Activated CD8-positive, alpha-beta T cell treated with anti-CD3 and anti-CD28 coated beads for 36 hours (primary cell): ENCODE measurements at places on chromosomes 12 and 14. TPM values are rescaled to one million over a fixed set of nuclear protein-coding genes. Genes with fewer than 3 reads are reported as not detected.
A peak's percentile ranks its signal among the peaks of the same experiment; 100 is the strongest.

Gene PRB3
- total RNA-seq, result not detected

Gene CMA1
- 0.34 TPM for total RNA-seq

Gene FGF23
- total RNA-seq, result not detected

Gene KRT77
- not detected for total RNA-seq

Gene PLCZ1
- total RNA-seq, result not detected

Gene SOAT2
- total RNA-seq, result 6.7 TPM

Gene GTF2H3
- total RNA-seq, result 80.0 TPM

GRCh38 chr12:121095544-121096198, 37.0 kb upstream of the P2RX7 start:
- DNase-seq, result peak; percentile 87

- no peak for DNase-seq
Measured at GRCh38 chr12:98194591-98194990, 320.8 kb upstream of the TMPO start.

GRCh38 chr12:52059582-52060497, 8.6 kb downstream of the NR4A1 start:
- no peak for DNase-seq

GRCh38 chr12:107329569-107330324, 236.4 kb upstream of the CRY1 start:
- peak; percentile 28 for DNase-seq

DNA sequence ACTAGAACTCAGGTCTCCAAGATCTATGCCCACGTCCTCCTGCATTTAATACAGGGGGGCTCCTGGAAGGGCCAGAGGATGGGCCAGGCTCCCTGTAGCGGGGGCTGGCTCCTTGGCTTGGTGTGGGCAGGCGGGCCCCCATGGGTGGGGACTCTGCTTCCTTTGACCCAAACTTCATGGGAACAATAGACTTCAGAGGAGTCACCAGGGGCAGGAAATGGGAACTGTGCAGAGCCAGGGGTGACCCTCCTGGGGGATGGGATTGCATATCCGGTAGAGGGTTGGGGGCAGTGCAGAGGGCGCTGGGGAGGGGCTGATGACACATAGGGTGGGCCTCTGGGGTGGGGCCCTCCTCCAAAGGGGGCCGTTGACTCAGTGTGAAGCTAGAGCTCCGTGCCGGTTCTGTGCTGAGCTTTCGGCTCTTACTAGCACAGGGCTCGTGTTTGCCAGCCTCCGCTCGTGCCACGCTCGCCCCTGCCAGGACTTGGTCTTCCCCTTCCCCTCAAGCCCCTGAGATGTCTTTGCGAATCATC, 4.6 kb downstream of the TEAD4 start:
- DNase-seq, result no peak

DNA sequence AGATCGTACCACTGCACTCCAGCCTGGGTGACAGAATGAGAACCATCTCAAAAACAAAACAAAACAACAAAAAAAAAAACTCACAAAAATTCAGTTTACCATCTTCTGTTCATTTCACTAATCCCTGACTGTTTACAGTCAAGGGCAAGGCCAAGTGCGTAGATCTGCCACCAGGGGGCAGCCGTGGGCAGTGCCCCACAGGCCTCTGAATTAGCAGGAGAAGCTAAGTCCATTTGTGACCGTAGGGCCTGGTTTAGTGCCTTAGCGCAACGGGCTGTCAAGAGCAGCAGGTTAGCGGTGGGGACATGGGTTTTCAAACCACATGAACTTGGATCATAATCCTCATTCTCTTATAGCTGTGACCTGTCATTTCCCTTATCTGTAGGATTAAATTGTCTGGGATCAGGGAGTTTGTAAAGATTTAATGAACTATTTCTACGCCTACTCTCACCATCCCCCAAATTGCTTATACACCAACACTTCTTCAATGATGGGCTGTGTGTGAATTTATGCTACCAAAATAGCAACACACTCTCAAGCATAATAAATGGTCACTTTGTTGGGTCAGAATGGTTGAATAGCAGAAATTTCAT, 49.0 kb downstream of the KCTD10 start:
- peak; percentile 81 for DNase-seq

- DNase-seq, result no peak
Measured at GRCh38 chr12:82505150-82505549, 146.8 kb downstream of the METTL25 start.

DNA sequence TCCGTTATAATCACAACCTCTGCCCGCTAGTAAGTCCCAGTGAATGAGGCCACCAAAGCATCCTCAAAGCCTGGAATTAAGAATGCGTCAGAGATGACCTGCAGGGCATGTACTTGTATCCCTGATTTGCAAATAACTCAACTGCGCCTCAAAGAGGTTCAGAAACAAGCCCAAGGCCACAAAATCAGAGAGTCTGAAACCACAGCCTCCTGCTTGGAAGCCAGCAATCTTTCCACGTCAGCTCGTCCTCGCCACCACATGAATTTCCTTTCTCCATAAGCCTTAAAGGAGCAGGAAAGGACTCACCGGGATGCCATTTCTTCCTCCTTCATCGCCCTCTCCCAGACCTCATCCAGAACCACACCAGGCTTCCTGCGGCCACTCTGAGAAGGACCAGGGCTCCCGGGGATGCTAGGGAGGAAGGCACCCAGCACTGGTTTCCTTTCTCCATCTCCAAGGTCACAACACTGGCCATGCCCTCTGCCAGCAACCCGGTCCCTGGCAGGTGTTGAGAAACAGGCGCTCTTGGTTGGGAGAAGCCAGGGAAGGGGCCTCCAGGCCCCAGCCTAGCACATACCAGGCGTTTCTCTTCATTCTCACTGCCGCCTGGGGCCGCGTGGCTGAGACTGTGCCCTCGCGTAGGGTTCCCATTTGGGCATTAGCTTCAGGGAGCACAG, 191.2 kb upstream of the DIO3 start:
- DNase-seq, result no peak

GRCh38 chr12:81627336-81628189, 131.6 kb downstream of the PPFIA2 start:
- no peak for DNase-seq

DNA sequence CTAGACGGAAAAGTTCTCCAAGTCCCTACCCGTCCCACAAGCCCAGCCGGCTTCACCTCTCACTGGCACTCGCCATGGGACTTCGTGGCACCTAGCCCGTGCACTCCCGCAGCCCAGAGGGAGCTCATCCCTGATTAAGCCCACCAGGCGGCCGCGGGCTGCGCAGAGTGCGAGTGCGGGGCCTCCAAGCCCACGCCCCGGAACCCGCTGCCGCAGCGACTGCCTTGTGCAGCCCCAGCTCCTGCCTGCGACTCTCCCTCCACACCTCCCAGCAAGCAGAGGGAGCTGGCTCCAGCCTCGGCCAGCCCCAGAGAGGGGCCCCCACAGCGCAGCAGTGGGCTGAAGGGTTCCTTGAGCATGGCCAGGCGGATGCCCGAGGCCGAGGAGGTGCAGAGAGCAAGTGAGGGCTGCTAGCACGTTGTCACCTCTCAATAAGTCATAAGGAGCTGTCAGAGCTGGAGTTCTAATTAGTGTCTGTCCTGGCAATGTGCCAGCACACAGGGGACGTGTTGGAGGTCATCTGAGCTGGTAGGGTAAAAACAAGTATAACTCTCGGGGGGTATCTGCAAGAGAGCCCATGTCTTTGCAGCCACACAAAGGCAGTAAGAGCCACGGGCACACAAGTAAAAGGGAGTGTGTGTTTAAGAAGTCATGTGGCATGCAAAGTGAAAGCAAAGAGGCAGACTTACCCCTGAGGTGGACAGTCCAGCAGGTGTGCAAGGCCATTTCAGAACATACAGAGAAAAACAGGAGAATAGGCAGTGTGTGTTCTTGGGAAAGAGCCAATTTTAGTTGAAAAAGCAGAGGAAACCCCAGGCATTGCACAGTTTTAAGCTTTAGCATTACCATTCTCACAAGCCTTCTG, 27.1 kb upstream of the TMTC2 start:
- DNase-seq, result no peak

DNA sequence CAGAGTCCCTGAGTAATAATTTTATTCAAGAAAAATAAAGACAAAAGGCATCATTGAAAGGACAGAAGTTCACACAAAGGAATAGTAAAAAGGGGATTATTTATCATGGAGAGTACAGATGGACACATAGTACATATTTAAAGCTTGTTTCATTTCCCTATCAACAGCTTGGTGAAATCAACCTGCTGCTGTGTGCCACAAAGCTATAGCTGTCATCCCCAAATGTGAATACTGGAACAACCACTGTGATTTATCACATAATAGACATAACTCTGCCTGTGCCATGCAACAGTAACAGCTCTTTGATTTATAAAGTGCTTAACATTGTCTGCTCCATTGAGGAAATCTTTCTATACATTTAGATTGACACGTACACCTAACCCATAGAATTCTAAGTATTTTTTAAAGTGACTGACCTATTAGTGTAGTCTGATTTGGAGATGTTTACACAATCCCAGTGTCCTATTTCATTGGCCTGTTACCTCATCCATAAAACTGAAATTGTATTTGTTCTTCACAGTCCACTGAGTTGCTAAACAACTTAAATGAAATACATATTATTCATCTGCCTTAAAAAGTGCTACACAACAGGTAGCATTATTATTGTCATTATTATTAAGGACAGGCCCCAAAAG, 3.3 kb downstream of the NEMF start:
- DNase-seq, result no peak

DNA sequence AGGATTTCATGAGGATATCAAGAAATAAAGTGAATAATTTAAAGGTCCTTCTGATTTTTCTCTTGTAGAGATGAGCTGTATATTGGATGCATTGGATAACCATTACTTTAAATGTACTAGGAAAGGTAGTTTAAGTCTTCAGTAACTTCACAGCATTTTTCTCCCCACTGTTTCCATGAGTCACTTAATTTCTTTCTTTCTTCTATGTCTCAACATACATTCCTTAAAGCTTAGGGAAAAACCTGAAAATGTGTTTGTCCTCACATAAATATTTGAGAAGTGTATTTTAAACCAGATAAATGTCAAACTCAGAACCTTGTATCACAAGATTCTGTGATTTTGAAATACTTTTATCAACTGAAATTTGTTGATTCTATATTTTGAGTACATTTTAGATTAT, 1970.2 kb upstream of the FLRT2 start:
- DNase-seq, result no peak

DNA sequence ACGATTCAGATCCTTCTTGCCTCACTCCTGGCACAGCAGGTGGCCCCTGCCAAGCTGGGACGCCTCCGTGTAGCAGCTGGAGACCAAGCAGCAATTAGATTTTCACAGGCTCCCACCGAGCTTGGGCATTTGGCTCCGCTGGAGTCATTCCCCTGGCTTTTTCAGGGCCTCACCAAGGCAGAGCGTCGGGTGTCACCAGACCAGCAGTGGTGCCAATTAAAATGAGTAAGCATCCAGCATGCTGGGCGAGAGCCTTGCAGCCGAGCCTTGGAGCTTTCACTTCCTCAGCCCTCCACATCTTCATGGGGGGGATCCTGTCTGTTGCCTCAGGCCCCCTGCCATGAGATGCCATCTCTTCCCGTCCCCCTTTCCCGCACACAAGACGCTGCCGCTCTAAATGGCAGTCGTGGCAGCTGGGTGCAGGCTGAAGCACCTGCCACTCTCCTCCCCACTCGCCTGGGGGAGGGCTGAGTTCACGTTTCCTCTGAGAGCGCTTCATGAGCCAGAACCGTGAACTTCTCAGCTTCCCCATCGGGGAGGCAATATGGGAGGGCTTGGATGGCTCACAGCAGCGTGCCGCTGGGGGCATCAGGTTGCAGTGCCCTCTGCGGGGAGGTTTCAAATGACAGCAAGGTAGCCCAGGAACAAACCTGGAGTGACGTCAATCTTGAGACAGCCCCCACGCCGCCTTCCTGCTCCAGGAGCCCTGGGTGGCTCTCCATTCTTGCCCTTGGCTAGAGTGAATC, 11.7 kb downstream of the TPCN1 start:
- peak; percentile 83 for DNase-seq

GRCh38 chr14:94773061-94773648, 3.2 kb upstream of the GSC start:
- peak; percentile 33 for DNase-seq

- DNase-seq, result peak; percentile 23
Measured at GRCh38 chr12:27619308-27619707, 76.9 kb upstream of the REP15 start.

GRCh38 chr12:7075939-7076338, 15.4 kb downstream of the C1S start:
- DNase-seq, result no peak
